ENCODE measurements at places on chromosomes 7 and 10.

DNA sequence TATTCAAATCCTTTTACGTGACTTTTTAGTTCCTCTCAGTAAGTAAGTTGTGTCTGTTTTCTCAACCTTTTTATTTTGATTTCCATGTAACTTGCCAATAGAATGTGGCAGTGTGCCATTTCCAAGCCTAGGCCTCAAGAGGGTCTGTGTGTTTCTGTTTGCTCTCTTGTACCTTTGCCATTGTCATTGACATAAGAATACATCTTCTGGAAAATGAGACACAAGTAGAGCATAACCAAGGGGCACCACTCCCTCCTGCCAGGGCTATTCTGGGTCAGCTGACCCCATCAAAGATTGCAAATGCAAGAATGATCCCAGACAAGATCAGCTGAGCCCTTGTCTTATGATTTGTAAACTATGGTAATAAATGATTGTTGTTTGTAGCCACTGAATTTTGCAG, 524.0 kb downstream of the IPMK start:
- ATAC-seq, result no peak

DNA sequence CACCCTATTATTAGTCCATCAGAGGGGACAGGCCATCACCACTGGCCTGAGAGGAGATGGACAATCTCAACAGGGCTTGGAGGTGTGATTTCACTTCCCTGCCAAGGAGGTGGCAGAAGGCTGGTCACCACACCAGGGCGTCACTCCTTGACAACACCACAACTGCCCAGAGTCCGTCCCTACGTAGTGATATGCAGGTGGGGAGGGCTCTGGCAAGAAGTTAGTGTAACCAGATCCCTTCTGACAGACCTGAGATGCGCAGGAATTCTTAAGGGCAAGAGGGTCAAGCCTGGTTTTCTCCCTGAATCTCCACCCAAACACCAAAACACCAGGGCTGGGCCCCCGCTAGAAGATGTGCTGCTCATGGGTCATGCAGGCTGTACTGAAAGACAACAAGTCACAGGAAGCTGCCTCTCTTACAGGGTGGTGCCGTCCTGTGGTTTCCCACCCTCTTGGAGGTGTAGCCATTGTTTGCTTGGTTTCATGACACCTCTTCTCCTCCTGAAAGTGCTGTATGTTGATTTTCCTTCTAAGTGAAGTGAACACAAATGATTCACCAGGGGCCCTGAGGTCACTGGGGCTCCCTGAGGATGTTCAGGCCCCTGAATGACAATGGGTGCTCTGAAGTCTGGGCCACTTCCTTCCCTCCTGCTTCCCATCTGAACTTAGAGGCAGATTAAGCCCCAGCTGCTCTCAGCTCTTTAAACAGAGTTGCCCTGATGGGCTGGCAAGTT, 27.1 kb downstream of the ATXN7L1 start:
- ATAC-seq, result peak; percentile 94

DNA sequence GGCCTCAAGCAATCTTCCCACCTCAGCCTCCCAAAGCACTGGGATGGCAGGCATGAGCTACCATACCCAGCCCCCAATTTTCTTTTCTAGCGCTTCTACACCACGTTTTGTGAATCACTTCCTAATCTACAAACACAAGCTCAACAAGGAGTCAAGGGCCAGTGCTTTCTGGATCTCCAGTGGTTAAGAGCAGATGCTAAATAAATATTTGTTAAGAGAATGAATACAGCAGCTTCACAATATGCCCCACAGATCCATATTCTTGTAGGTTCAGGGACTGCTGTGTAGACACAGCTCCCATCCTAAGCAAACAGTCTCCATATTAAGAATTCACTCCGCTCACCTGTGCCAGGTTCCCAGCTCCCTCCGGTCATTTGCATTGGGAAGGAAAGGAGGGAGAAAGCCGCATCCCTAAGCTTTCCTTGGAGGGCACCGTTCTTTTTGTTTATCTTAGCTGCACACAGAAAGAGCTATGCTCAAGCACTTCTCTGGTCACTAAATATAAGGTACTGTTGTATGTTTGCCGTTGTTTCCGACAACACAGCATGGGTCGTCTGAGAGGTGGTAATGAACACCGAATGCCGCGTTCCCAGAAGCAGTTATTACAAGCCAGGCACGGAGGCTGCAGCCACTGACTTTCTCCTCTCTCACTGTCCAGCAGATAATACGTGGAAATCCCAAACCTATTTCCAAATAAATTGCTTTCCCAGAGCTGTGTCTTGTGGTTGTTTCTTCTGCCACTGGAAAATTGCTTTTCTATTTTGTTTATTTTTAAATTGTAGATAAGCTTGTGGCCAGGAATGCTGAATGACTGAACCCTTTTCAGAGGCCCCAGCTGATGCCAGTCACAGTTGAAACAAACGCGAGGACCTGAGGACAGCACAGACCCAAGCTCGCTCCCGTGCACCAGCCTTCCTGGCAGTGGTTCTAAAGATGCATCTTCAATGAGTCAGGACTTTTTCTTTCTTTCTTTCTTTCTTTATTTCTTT, 217.1 kb downstream of the PRPF18 start:
- ATAC-seq, result no peak

DNA sequence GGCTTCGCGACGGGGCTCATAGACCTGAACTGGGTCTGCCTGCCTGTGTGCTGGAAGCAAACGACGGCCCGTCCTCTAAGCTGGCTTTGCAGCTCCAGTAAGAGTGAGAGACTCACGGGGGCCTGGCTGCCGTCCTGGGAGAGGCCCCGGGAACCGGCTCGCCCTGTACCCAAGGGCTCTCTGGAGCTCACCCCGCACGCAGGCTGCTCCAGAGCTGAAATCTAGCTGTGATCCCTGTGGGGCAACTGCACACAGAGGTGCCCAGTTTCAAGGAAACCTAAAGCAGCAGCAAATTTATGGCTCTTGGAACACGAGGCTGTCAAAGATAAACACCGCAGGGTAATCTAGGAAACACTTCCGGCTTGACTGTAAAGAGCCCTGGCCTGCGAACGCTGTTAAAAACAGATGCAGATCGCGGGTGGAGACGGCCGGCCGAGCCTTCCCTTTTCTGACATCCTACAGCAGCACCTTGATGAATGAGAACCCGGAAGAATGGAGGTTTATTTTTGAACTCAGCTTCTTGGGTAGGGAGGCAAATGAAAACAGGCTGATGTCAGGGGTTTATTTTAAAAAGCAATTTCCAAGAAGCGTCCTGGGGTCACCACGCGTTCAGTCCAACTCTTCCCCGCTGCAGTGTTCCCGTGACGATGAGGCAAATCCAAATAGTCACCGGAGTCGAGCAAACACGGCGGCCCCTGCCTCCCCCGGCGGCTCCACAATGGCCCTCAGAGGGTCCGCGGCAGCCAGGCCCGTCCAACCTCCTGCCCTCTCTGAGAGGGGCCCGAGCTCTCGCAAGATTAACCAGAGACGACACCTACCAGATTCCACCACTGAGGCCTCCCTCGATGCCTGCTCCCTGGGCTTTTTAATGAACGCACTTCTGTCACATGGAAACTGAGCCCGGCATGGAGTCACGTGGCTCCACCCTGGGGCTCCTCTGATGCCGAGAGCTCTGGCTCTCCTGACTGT, 29.6 kb downstream of the AMZ1 start:
- no peak for ATAC-seq

GRCh38 chr7:85890244-85890811, 703.5 kb upstream of the SEMA3D start:
- ATAC-seq, result no peak

- no peak for ATAC-seq
Measured at GRCh38 chr10:112271982-112272381, 11.2 kb upstream of the TECTB start.

DNA sequence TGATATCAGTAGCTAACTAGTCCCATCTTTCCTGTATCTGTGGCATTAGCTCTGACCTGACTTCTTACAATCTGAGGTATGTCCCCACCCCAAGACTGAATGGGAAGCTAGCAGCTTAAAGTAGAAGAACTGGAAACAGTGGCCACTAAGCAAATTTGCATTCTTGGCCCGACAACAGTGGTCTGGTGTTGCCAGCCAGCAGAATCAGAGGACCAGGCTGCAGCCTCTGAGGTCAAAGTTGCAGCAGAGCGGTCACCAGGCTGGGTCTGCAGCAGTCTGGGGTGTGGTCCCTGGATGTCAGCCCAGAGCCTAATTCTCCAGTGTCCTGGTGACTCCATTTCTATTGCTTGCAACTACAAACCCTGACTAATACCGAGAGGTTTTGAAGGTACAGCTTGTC, 26.3 kb downstream of the FAM107B start:
- ATAC-seq, result no peak

DNA sequence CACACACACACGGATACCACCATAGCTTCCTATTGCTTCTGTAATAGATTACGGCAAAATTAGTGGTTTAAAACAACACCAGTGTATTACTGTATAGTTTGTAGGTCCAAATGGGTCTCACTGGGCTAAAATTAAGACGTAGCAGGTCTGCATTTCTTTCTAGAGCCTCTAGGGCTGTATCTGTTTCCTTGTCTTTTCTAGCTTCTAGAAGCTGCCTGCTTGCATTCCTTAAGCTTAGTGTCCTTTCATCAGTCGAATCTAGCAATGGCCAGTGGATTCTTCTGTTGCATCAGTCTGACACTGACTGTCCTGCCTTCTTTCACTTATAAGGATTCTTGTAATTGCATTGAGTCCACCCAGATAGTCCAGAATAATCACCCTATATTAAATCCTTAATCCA, 882.3 kb downstream of the PCDH15 start:
- ATAC-seq, result no peak

GRCh38 chr10:6101181-6101580, 12.3 kb downstream of the RBM17 start:
- ATAC-seq, result no peak

DNA sequence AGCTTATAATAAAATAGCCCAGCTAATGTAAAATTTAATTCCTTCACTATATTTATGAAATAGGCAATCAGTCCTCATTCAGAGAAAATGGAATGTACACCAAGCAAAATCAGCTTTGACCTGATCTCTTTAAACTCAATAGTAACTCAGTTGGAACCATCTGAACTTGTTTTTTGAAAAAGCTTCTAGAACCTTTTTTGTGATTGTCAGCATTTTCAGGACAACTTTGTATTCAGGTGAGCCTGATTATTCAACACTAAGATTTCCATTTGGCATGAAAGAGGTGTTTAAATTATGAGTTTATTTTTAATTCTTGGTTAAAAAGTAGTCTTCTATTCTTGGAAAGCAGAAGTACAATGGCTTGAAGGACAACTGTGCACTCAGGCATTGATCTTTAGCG, 89.5 kb downstream of the FRMD4A start:
- no peak for ATAC-seq

GRCh38 chr10:124677293-124677699, 66.9 kb downstream of the FAM53B start:
- ATAC-seq, result no peak

DNA sequence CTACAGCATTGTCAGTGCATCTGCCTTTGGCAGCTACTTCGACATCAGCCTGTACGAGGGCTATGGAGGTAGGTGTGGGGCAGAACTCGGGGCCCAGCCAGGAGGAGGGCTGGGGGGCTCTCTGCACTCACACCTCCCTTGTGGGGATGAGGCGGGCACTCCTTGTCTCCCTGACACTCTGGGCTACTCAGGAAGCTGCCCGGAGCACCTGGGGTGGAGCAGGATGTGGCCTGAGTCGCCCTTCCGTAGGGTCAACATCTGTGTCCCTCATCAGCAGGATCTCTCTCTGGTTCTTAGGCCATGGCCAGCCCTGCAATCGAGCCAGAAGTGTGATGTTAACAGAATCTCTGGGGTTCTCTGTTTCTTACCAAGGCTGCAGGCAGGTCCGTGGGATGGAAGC, 40.2 kb downstream of the C10orf105 start:
- ATAC-seq, result no peak

DNA sequence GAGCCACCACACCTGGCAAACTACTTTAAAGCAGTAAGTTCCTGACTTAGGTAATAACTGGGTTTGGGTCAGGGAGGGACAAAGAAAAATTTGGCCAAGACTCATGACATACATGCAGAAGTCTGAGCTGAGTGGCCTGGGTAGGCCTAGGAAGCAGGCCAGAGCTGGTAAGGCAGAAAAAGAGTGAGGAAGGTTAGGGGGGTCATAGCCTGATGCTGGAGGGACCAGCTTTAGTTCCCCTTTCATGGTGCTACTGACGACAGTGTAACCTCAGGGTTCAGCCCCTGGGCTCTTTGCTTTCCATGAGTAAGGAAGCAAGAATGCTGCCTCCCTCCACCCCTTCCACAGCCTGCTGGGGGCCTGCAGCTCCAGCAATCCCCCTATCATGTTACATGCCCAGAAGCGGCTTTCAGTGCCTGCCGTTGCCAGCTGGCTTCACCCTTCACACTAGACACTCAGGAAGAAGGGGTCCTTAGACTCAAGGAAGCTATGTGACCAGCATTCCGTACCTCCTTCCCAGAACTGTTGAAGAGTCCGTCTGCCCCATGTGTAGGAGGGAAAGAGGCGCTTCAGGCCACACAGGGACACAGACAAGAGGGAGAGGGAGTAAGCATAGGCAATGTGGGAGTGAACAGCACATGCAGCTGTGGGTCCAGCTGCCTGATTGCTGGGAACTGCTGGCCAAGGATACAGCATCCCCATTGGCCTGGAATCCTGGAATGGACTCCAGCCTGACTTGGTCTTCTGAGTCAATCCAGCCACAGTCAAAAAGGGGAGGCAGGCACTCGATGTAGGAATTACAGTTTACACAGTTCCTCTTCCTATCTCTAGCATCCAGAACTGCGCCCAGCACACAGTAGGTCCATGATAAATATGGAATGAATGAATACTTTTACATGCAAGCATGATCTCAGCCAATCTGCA, 4.1 kb upstream of the PLAU start:
- ATAC-seq, result no peak

GRCh38 chr10:80459047-80459865, 5.1 kb downstream of the TSPAN14 start:
- peak; percentile 40 for ATAC-seq

GRCh38 chr7:55420530-55420929, 55.4 kb downstream of the LANCL2 start:
- ATAC-seq, result no peak

DNA sequence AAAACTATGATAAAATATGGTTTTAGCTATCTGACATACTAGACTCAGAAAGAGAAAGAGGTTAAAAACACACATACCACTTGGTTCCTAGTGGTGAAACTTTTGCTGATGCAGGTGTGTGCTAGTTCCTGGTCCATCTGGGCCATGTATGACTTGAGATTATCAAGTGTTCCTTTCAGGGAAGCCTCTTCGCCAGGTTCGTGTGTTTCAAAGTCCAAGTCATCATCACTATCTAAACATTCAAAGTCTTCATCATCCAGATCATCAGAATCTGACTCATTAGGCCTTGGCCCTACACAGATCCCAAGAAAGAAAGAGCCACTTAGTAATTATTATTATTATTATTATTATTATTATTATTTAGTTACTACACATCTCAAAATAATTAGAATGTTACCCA, 26.4 kb downstream of the NUDT13 start:
- ATAC-seq, result no peak

GRCh38 chr7:19061331-19061730, 56.1 kb downstream of the TWIST1 start:
- ATAC-seq, result no peak

- ATAC-seq, result no peak
Measured at GRCh38 chr10:127318396-127318795, 122.0 kb upstream of the INSYN2A start.

Data from activated CD4-positive, CD25-positive, alpha-beta regulatory T cell treated with anti-CD3 and anti-CD28 coated beads, Interleukin-2, amount 50 U/mL, for 24 hours (primary cell).